ENCODE measurements at places on chromosomes 3 and 15. TPM values are rescaled to one million over a fixed set of nuclear protein-coding genes. Genes with fewer than 3 reads are reported as not detected.

The SLC22A14 gene
- not detected for total RNA-seq

DNA sequence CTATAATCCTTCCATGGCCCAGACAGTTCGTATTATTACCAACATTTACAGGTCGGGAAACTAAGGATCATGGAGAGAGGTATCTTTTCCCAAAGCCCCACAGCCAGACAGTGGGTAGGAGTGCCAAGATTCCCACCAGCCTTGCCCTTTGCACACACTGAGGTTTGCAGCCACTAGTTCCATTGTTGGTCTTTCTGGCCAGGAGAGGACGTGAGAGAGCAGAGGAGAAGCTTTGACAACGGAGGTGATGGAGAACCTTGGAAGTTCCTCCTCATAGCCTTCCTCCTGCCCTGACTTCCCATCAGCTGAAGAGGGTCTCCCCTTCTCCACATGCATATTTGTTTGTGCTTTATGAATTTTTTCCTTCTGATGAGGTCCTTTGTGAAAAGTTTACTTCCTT is 50.5 kb upstream of the PLCL2 start:
- H3K27ac ChIP-seq = no peak overlapping the region
- H3K27me3 ChIP-seq = no peaks in the 10 kb centered on the region
- H3K36me3 ChIP-seq = no peaks in the 10 kb centered on the region
- no peak overlapping the region for H3K4me3 ChIP-seq
- peaks cover 22% of the 10 kb centered on the region for H3K4me1 ChIP-seq

The SAMMSON gene
- not detected for total RNA-seq

DNA sequence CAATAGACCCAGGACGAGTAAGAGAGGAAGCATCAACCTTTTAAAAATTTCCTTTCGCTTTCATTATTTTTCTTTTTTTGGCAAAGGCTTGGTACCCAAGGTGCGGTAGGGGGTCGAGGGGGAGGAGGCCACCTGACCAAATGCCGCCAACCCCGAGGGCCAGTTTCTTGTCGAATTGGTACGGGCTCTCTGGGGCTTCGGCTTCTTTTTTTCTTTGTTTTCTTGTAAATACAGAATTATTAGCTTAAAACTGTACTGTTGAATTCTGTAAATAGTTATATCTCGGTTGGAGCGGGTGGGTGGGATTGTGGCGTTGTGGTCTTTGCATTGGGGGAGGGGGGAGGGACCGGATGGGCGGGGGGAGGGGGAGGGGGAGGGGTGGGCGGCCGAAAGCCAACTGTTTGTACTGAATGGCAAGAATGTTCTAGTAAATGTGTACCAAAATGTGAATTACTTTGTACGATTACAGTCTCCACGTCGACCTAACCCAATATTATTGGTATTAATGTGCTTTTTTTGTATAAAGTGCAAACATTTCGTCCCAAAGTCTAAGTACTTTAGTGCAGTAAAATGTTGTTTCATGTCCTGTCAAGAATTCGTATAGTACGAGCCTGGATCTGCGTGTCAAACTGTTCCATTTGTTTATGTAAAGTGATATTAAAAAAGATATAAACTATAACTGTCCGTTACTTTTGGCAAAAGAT is 4.7 kb downstream of the ZIC1 start:
- peaks cover 83% of the 10 kb centered on the region for H3K27me3 ChIP-seq
- no peak for DNase-seq
- peak overlapping the region; percentile 57 for H3K27ac ChIP-seq
- peak overlapping the region; percentile 52 for H3K4me3 ChIP-seq
- H3K36me3 ChIP-seq = peaks cover 4% of the 10 kb centered on the region

DNA sequence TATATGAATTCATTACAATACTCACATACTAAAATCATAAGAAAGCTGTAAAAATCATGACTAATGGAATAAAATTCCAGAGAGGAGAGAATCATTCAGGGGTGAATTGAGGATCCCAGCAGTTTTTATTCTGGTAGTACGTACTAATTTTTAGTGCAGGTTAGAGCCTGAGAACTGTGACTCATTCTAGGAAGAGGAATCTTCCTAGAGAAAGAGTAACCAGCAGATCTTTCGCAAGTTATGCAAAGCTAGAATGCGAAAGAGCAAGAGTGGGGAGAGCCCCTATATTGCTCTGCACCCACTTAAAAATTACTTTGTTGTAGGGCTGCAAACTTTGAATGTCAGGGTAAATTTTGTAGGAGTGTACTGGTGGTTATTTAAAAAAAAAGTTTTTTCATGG is 303.6 kb upstream of the ARPP21 start:
- H3K27ac ChIP-seq = no peak overlapping the region
- no peak overlapping the region for H3K4me3 ChIP-seq
- H3K4me1 ChIP-seq = no peaks in the 10 kb centered on the region
- DNase-seq = no peak

GRCh38 chr3:99118381-99118780 is 216.9 kb upstream of the DCBLD2 start:
- H3K4me1 ChIP-seq = no peaks in the 10 kb centered on the region
- no peak overlapping the region for H3K27ac ChIP-seq
- DNase-seq = no peak
- H3K4me3 ChIP-seq = no peak overlapping the region
- no peaks in the 10 kb centered on the region for H3K27me3 ChIP-seq

The CPEB1 gene
- not detected for total RNA-seq

- no peak for DNase-seq
- H3K36me3 ChIP-seq = peaks cover 2% of the 10 kb centered on the region
- no peak overlapping the region for H3K27ac ChIP-seq
These were observed 3.6 kb upstream of the MRAS start for GRCh38 chr3:138344754-138345153.

GRCh38 chr3:52193065-52193464 is 4.9 kb upstream of the ALAS1 start:
- DNase-seq = no peak
- H3K4me1 ChIP-seq = peaks cover 32% of the 10 kb centered on the region
- no peaks in the 10 kb centered on the region for H3K36me3 ChIP-seq
- no peak overlapping the region for H3K4me3 ChIP-seq
- no peak overlapping the region for H3K27ac ChIP-seq

- peak; percentile 11 for DNase-seq
- no peak overlapping the region for H3K4me3 ChIP-seq
- H3K27ac ChIP-seq = no peak overlapping the region
These were observed 173.6 kb downstream of the UACA start for GRCh38 chr15:70589728-70590127.

The TRANK1 gene
- total RNA-seq = 41.8 TPM

Data from activated CD8-positive, alpha-beta memory T cell treated with anti-CD3 and anti-CD28 coated beads, Interleukin-2, amount 10 ng/mL, durations not matched to agents 7 days and 5 days (primary cell).